ENCODE measurements at places on chromosomes 5 and 9. TPM values are rescaled to one million over a fixed set of nuclear protein-coding genes. Genes with fewer than 3 reads are reported as not detected.
A peak's percentile ranks its signal among the peaks of the same experiment; 100 is the strongest.

GRCh38 chr9:93304574-93305496, 120.9 kb downstream of the WNK2 start:
- DNase-seq, result no peak

GRCh38 chr9:15711931-15712330, 159.1 kb downstream of the CCDC171 start:
- DNase-seq, result no peak

DNA sequence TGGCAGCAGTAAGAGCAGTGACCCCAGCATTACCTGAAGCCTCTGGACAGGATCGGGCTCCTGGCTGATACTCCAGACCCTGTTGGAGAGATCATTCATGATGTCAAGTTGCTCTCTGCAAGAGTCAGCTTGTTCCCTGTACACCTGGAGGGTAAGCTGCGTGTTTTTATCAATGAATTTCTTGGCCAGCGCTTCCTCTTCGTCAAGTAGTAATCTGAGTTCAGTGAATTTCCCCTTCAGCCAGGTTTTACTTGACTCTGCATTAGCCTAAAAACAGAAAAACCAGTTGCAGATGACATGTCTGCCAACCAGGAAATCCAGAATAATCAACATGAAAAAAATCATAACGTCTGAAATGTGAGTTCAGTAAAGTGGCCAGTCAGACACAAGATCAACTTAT, 19.1 kb downstream of the TRIM14 start:
- no peak for DNase-seq

- no peak for DNase-seq
Observed at GRCh38 chr9:95077766-95078370, 239.6 kb downstream of the FANCC start.

MROH2B gene
- polyA plus RNA-seq, result not detected

IRX4 gene
- not detected for polyA plus RNA-seq

MCIDAS gene
- polyA plus RNA-seq, result not detected

GRCh38 chr5:157665467-157666070, 5.8 kb upstream of the C5orf52 start:
- peak; percentile 38 for DNase-seq

ANKRD31 gene
- 0.07 TPM for polyA plus RNA-seq
